ENCODE measurements at places on chromosomes 7 and 10.

DNA sequence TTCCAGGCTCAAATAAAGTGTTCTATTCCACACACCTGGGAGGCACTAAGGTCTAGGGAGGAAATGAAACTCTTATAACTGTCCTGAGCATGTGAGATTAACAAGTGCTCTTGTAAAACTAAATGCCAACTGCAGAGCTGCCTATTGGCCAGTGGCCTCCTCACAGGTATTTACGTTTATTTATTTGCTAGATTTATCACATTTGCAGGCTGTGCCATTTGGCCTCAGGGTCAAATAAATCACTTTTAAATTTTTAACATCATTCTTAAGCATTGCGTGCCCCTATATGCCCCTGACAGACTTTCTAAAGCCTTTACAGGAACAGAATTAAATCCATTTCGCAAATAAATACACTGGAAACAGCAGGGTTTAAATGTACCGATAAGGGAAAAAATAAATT, 381.8 kb upstream of the NFE2L3 start:
- no peak for DNase-seq

GRCh38 chr7:154338701-154339506, 286.7 kb downstream of the DPP6 start:
- DNase-seq: no peak

GRCh38 chr10:76740514-76740913, 897.1 kb downstream of the KCNMA1 start:
- DNase-seq: no peak

- DNase-seq: no peak
Observed at GRCh38 chr10:9450801-9451200, 1396.3 kb downstream of the GATA3 start.

DNA sequence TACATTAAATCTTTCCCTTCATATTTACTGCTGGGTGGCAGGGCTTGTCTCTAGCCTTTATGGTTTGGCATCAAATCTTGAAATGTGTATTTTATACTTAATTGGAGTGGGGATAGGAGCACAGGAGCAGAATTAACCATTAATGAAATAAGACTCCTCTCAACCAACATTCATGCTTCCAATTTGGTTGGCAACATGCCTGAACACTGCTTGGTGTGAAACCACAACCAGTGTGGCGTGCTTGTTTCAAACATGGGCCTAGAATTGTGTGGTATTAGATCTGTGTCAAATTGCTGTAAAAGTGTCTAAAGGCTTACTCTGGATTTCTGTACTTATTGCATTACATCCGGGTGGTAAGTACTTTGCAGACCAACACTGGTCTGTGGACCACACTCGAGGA, 25.1 kb upstream of the VPS41 start:
- no peak for DNase-seq

GRCh38 chr7:28093623-28094232, 86.9 kb downstream of the JAZF1 start:
- DNase-seq: peak; percentile 61

- DNase-seq: no peak
Observed at GRCh38 chr7:33644489-33644888, 260.9 kb upstream of the BMPER start.

DNA sequence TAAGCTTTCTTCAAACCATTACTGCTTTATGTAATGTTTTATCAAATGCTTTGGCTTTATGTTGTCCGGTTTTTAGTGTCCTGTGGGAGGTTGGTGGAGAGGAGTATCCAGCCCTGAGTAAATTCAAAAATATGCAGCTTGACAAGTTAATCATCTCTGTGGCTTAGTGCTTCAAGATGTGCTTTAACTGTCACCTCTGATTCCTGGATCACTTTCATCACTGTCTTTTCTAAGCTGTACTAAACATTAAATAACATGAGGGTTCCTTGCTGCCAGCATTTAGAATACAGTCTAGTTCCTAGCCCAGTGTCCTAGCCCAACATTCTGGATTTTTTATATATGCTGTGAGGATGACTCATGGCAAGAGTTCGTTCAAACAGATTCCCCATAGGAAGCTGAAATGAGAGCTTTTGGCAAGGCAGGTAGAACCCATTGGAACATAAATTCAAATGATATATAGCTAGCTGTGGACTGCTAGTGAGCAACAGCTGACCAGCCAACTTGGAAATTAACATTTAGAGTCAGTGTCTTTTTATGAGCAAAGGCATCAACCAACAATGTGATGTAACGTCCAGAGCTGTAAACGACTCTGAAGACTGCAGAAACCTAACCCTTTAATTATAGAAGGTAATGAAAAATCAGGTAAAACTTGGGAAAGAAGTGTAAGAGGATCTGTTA, 80.6 kb upstream of the OIT3 start:
- no peak for DNase-seq

DNA sequence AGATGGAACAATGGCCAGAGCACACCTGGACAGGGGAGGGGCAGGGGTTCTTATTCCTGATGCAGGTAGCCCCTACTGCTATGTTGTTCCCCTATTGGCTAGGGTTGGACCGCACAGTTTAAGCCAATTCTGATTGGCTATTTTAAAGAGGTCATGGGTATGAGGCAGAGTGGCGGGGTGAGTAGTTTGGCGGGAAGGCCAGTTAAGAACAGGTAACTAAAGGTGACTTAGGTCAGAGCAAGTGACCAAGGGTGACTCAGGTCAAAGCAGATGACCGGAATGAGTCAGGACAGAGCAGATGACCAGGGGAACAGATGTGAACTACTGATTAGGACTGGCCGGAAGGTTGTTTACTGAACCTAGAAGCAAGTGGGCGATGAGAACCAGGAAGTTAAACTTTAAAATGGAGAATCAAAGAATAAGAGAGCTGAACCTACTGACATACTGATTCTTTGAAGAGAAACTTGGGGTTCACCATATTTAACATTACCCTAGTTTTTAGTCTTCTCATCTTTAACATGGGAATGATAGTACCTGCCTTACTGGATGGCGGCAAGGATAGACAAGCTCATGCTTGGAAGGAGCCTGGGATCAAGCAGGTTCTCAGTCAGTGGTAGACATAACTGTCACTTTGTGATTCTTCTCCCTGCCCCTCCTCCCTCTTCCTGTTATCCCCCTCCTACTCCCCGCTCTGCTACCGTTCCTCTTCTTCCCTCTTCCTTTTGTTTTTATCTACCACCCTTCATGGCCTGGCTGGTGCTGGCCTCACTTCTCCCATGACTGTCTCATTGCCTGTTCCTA, 55.0 kb downstream of the CCNY start:
- DNase-seq: no peak

- DNase-seq: no peak
Observed at GRCh38 chr7:5424749-5425506, 1.3 kb upstream of the TNRC18 start.

GRCh38 chr7:156947120-156947843, 2.2 kb upstream of the NOM1 start:
- no peak for DNase-seq

- DNase-seq: no peak
Observed at GRCh38 chr10:112880633-112881530, 69.2 kb upstream of the TCF7L2 start.

DNA sequence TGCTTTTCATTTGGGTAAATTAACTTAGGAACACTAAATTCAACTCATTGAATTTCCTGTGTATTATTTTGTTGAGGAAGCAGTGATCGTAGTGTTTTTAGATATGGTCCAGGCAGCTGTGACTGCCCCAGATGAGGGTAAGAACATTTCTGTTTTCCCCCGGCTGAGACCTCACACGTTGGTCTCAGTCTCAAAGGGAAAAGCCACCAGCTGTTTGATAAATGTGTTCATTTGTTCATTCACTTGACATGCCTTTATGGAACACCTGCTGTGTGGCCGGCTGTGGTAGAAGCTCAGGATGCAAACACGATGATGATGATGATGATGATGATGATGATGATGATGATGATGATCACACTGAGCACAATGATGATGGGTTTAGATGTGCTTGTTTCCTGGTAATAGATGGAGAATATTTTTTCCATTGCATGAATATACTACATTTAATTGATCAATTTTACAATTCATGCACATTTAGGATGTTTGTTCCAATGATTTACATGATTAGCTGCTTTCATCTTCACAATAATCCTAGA, 125.6 kb upstream of the ZNF32 start:
- no peak for DNase-seq

GRCh38 chr10:69065406-69066361, 22.2 kb upstream of the SRGN start:
- DNase-seq: no peak

DNA sequence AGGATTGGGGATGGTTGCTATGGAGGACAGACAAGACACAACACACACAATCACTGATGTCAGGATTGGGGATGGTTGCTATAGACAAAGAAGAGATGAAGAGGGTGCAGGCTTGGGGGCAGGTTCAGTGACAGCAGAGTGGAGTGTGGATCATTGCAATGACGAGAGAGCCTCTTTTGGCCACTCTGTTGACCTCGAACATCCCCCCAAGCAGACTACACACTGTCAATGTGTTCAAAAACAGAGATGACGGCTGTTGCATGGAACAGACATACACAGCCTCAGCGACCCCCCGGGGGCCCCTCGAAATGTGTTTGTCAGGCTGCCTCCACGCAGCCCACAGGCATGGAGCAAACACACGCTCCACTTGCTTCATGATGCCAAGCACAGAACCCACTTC, 133.0 kb downstream of the PTPRN2 start:
- no peak for DNase-seq

DNA sequence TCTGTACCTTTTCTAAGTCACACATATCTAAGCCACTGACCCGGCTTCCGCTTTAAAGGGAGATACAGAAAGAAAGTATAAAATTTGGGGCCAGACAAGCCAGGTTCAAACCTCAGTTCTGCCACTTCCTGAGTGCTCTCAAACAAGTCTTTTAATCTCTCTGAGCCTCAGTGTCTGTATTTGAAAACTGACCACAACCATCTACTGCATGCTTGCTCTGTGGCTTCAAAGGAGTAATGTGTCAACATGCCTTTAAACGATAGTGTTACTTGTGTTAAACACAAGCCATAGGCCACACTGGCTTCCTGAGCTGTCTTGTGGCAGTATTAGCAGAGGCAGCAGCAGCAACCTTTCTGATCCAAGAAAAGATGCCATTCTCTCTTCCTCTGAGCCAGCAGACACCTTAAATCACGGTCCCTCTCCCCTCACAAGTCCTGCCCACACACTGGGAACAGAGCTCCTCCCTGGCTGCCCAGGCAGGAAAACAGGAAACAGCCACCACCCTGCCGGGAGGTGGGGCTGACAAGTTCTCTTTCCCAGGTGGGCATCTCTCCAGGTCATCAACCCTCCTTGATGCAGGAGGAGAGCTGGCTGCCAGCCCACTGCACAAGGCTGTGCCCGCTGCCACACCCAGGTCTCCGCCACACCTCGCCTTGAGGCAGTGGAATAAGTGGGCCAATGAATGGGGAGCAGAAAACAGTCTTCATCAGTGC, 10.7 kb downstream of the HIP1 start:
- DNase-seq: no peak

- DNase-seq: no peak
Observed at GRCh38 chr7:106416430-106416829, 131.6 kb upstream of the NAMPT start.

GRCh38 chr7:149558149-149558861, 60.7 kb upstream of the ZNF746 start:
- no peak for DNase-seq

GRCh38 chr7:22833957-22834356, 11.3 kb upstream of the TOMM7 start:
- no peak for DNase-seq

- no peak for DNase-seq
Observed at GRCh38 chr7:128878226-128879105, 15.8 kb downstream of the ATP6V1F start.

GRCh38 chr7:4842319-4843064, 19.3 kb downstream of the PAPOLB start:
- DNase-seq: no peak

- no peak for DNase-seq
Observed at GRCh38 chr10:32446536-32447406, 831 bp downstream of the CCDC7 start.

GRCh38 chr10:47047577-47048525, 136.6 kb downstream of the PTPN20 start:
- DNase-seq: peak; percentile 79

DNA sequence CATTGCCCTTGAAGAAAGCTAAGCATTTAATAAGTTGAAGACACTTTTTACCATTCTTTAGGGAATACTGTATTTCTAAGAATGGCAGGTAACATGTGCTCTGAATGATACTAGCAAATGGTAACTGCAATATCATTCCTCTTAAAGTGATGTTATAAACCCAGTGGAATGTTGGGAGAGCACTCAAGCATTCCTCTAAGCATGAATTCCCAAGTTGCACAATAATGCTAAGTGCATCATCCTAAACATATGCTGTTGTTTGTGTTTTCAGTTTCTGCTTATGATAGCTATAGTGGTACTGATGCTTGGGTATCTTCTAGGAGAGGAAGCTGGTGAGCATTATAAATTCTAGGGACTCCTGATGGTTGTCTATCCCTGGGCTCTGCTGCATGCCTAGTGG, 673.9 kb downstream of the PHTF2 start:
- no peak for DNase-seq

GRCh38 chr7:77575187-77575586, 38.1 kb downstream of the PTPN12 start:
- DNase-seq: no peak

DNA sequence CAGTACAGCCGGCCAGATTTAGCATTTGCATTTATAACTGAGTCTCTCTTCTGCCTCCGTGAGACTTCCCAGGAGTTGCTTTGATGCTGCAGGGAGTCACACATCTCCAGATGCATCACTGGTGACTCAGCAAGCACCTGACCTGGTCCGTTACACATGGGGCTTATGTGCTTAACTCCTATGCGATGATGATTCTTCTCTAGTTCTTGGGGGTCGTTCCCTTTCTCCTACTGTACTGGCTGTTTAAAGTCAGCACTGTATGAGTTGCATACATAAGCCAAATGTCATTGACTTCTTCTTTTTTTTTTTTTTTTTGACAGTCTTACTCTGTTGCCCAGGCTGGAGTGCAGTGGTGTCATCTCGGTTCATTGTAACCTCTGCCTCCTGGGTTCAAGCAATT, 13.0 kb upstream of the AKR1E2 start:
- DNase-seq: no peak

DNA sequence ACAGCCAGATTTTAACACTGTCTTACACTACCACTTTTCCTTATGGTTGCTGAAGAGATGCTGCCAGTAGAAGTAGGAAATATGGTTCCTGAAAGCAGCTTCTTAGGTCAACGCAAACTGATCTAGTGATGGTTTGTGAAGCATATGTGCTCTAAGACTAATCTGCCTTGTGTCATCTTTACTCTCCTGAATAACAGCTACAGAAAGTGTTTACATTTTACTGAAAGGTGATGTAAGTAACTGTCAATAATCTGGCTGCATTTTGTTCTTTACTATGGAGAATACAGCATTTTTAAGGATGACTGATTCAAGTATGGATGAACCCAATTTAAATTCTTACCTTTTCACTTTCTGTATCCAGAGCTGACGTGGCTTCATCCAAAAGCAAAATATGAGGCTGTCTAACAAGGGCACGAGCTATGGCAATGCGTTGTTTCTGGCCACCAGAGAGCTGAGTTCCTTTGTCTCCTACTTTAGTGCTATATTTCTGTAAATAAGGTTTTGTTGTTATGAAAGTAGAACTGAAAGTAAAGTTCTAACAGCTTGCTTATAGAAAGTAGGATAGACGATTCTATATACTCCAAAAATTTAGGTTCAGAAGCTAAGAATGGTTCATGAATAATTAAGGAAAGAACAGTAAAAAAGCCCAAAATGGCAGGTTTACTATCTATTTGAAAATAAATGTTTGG, 30.2 kb upstream of the ABCB4 start:
- DNase-seq: no peak
